ENCODE measurements at places on chromosomes 1 and 21.

DNA sequence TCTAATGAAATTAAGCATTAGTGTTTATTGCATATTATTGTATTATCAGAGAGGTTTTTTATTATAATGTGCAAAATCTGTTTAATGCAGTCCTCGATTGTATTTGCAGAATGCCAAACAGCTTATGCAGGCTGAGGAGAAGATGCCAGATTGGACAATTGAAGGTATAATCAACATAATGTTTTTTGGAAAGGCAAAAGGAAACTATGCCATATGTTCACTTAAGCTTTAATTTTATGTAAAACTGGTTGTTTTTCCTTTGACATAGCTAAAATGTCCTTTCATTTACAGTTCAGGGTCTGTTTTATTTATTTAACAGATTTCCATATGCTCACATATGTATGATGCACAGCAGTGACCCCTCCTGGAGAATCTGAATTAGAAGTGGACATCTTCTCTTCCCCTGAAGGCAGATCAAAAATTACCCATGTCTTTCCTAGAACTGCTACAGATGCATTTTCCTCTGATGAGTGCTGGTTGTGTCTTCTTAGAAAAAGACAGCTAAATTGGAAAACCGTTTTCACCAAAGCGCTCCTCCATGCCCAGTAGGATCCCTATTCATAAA, 143.5 kb upstream of the USH2A start:
- no peak for DNase-seq

- DNase-seq, result no peak
Measured at GRCh38 chr1:77398152-77398551, 116.3 kb downstream of the AK5 start.

DNA sequence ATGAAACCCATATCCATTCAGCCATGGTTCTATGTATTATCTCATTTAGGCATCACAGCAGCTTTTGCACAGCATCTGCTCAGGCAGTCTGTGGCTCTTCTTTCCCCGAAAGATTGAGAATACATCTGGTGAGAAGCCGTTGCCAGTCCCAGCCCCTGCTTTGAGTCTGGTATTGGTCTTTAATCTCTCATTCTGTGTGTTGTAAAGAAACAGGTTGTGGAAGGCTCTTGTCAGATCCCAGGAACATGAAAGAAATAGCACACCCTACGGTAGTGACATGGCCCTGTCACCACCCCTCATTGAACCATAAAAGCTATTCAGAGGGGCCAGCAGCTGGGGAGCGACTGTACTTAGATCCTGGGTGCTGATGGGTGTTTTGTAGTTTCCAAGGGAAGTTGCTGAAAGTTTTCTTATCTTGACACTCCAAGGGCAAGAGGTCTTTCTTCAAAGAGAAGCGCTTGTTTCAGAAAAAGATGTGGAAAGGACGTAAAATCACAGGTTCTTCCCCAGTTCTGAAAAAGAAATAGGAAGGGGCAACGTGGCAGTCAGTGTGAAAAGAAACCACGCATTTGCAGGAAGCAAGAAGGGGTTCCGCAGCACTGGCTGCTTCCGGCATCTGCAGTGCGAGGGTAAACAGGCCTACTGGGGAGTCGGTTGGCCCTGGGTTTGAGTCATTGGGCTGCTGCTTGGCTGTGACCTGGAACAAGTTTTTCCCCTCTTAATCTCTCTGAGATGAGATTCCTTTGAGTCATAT, 145.0 kb downstream of the DHRS3 start:
- DNase-seq, result no peak

- no peak for DNase-seq
Measured at GRCh38 chr1:197465528-197466327, 197.7 kb downstream of the CRB1 start.

GRCh38 chr1:65503427-65503826, 83.0 kb downstream of the LEPR start:
- DNase-seq, result no peak

DNA sequence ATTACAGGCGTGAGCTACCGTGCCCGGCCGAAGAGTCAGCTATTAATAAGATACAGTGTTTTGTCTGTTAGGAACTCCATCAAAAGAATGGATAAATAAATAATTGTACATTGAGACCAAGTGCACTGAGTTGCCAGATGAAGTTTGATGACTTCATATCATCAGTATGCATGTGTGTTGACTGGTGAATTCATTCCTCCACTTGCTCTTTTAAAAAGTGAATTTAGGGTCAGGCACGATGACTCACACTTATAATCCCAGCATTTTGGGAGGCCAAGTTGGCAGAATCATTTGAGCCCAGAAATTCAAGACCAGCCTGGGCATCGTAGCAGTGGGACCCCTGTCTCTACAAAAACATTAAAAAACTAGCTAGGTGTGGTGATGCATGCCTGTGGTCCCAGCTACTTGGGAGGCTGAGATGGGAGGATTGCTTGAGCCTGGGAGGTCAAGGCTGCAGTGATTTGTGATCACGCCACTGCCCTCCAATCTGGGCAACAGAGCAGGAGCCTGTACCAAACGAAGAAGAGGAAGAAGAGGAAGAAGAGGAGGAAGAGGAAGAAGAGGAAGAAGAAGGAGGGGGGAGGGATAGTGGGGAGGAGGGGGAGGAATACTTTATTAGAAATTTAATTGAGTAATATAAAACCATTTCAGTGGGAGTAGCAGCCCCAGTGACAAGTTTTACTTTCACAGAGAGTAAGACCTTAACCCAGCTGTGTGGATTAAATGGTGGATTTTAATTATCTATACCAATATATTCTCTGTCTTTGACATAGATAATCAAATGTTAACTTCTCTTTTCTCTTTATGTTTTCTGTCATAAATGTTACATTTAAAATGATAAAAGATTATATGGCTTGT, 74.9 kb downstream of the CCDC18 start:
- DNase-seq, result no peak

DNA sequence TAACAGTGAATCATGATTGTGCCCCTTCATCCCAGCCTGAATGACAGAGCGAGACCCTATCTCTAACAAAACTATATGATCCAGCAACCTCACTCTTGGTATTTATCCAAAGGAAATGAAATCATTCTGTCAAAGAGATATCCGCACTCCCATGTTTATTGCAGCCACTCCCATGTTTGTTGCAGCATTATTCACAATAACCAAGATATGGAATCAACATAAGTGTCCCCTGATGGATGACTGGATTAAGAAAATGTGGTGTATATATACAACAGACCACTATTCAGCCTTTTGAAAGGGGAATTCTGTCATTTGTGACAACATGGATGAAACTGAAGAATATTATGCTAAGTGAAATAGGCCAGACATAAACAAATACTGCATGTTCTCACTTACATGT, 44.4 kb downstream of the TRMT1L start:
- DNase-seq, result no peak

DNA sequence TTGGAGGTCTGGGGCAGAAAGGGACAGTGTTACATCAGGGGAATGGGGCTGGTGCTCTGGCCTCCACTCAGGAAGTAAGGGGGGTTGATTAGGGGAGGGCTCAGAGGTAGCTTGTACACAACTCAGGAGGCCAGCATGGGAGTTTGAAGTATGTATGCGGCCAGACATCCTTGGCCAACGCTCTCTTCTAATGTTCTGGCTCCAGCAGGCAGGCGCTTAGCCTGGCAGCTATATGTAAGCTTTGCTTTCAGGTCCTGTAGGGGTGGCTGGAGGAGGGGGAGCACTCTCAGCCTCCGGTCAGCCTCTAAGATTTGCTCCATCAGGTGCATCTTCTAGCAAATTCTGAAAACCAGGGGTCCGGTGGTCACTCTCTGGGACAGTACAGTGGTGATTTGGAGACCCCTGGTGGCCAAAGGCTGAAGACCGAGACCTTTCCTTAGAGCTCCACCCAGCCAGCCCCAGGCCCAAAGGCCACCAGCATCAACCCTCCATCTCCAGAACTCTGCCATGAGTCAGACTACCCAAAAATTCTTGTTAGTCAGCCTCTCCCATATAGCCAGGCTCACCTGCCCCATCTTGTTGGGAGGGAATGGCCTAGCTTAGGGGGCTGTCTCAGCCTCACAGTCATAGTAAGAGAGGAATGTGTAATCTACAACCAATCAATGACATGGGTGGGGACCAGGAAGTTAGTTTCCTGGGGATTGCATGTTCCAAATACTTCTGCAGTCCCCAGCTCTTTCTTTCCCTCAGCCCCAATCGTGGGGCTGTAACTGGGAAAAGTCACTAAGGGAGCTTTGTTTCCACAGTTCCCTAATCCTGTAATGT, 9.7 kb upstream of the COL8A2 start:
- no peak for DNase-seq

GRCh38 chr1:25774921-25775771, 24.8 kb upstream of the SELENON start:
- no peak for DNase-seq

DNA sequence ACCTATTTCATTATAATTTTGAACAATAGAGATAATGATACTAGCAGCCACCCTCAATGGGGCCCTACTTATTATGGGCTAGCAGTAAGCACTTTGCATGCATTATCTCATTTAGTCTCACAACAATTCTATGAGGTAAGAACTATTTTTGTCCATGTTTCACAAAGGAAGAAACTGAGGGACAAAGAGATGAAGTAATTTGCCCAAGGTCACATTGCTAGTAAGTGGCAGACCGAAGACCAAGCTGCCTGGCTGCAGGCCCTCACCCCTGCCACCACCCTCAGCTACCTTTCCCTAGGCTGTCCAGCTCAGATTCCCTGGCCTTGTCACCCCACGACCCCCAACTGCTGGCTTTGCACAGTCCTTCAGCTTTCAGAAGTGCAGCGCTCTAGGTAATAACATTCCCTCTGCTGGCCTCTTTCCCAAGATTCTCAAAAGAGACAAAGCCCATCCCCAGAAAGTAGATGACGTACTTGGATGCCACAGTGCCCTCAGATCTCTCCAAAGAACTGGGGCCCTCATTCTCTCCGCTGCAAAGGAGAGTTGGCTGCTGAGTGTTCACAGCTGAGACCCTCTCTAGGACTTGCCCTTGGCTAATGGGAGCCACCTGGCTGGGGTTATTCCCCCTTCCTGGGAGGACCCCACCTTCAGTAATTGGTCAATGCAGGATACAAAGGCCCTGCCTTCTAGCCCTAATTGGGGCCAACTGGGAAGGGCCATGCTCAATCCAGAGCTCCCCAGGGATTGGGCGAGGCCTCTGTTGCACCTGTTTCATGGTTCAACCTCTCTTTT, 39.5 kb downstream of the IRF2BP2 start:
- peak; percentile 54 for DNase-seq

DNA sequence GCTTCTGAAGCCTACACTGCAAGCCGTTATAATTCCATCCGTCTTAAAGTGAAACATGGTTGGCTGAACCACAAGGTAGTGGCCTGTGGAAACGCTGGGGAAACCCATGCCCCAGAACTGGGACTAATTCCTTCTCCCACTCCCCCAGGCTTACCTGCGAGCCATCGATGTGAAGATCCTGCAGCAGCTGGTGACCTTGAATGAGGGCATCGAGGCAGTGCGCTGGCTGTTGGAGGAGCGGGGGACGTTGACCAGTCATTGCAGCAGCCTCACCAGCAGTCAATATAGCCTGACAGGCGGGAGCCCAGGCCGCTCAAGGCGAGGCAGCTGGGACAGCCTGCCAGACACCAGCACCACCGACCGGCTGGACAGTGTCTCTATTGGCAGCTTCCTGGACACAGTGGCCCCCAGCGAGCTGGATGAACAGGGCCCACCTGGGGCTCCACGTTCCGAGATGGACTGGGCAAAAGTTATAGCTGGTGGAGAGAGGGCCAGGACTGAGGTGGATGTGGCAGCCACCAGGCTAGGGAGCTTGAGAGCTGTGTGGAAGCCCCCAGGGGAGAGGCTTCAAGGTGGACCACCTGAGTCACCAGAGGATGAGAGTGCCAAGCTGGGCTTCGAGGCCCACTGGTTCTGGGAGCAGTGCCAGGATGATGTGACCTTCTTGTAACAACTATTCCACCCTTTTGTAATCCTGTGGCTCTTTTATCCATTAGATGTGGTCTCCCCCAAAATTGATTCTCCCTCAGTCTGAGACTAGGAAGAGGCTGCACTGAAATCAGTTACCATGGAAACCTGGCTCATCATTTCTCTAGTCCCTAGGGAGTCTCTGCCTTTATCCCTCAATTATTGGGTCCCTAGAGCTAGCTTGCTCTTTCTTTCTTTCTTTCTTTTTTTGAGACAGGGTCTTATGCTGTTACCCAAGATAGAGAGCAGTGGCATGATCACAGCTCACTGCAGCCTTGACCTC, 16.7 kb downstream of the LURAP1 start:
- DNase-seq, result no peak

DNA sequence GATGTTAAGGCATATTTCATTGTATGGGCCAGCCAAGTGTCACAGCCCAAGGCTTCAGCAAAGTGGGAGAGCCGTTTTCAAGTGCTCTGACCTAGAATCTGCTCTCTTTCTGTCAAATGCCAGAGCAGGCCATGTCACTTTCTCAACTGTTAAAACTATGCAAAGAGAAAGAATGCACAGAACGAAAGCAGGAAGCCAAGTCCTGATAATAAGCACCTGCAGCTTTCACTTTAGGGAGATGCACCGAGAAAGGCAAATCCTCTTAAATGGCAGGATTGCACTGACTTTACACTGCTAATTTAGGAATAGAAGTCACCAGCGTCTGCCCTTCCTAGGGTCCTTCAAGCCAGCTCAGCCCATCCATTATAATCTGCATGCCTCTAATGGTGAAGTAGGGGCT, 49.2 kb upstream of the NTPCR start:
- no peak for DNase-seq

DNA sequence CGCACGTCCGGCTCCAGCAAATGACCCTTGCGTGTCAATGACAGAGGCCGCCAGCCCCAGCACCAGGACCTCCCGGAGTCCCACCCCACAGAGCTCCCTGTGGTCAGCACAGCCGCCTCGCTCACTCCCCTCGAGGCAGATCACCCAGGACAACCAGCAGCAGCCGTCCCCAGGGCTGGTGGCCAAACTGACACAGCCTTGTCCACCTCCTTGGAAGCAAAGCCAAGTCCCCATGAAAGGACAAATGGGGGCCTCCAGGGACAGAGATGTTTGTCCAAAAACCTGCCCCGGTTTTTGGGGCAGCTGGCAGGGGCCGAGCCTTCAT, 2.1 kb downstream of the KRTAP10-10 start:
- DNase-seq, result no peak

DNA sequence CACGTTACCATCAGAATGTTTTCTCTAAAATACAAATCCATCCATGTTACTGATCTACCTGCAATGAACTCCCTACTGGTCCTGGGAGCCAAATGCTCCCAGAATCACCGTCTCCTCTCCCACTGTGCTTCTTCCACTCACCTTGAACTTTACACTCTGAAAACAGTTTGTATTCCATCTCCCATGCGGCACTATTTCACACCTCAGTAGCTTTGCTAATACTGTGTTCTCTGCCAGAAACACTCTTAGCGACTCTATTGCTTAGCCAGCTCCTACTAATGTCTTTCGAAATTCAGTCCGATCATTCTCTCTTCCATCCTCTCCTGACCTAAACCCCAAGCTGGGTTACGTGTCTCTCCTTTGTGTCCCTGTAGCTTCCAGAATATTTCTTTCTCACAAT, 284.4 kb upstream of the DUSP10 start:
- DNase-seq, result no peak

DNA sequence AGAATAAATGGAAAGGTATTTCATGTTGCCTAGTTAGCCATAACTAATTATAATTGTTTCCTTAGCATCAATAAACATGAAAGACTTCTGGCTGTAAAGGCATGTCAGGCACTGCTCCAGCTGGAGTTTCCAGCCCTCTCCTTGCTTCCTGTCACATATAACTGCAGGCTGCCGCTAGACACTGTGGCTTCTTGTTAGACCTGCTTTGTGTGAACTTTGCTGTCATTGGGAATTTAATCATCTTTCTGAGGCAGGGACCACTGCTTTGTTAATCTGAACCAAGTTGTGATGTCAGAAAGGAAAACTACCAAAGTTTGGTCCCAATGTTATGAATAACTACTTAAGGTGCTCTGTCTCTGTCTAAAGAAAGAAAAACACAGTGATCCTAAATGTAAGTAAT, 90.3 kb upstream of the DUSP10 start:
- DNase-seq, result no peak

GRCh38 chr1:39310015-39310414, 105.5 kb downstream of the MACF1 start:
- DNase-seq, result no peak

Data from NCI-H1436 treated with DMSO at 0.1 percent for 48 hours (cell line).